ENCODE measurements at places on chromosomes 1 and 21. TPM values are rescaled to one million over a fixed set of nuclear protein-coding genes. Genes with fewer than 3 reads are reported as not detected.

The C1orf87 gene
- not detected for total RNA-seq

The MASP2 gene
- not detected for total RNA-seq

The LAX1 gene
- 0.17 TPM for total RNA-seq

The NEXN gene
- 377 TPM for total RNA-seq

The DISP3 gene
- not detected for total RNA-seq

The PIGM gene
- 3.0 TPM for total RNA-seq

The PROK1 gene
- 0.17 TPM for total RNA-seq

The PPIAL4G gene
- not detected for total RNA-seq

The OR10Z1 gene
- not detected for total RNA-seq

The FCRL2 gene
- not detected for total RNA-seq

The GJA9 gene
- not detected for total RNA-seq

The SMCP gene
- not detected for total RNA-seq

The ATP1A4 gene
- total RNA-seq, result 1.5 TPM

The TRAF5 gene
- total RNA-seq, result 1.7 TPM

The KCNA2 gene
- total RNA-seq, result 1.5 TPM

The CHIT1 gene
- 0.17 TPM for total RNA-seq

The GJC2 gene
- 1.2 TPM for total RNA-seq

Measured in heart right ventricle (tissue), 16 donors.